Suppressor macrophage treated with lipopolysaccharide for 4 hours (primary cell): ENCODE measurements at places on chromosomes 5 and 9.

GRCh38 chr9:19511694-19512093, 102.9 kb downstream of the ACER2 start:
- DNase-seq, result no peak

- no peak for DNase-seq
These were observed 237.8 kb upstream of the NMUR2 start for GRCh38 chr5:152642880-152643279.

DNA sequence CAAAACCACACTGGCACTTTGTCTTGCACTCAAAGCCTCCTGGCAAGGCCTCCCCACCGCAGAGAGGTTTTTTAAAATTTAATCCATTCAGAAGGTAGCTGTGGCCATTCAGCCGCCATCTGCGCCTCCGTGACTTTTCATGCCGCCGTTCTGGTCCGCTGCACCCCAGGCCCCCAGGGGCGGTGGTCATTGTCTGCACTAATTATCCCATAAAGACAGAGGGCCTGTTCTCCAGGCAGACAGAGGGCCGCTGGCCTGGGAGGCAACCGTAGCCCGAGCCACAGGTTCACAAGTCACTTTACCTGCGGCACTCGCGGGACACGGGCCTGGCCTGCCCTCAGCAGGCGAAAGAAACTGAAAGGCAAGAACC, 49.4 kb downstream of the EXD3 start:
- DNase-seq, result no peak

DNA sequence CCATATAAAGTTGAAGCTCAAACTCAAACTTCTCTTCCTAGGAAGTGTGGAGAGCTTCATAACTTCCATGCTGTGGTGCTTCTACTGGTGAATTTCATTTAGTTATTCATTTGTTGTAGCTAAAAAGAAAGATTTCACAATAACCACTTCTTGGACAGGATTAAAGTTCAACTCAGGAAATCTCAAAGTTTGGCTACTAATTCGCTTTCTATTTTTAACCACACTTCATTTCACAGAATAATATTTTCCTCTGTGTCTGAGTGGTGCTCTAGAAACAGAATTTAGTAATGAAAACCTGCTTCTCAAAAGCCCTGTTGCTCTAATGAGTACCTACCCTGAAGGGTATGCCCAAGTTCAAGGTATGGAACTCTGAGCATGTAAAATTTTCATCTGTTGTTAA, 73.9 kb downstream of the ACTBL2 start:
- no peak for DNase-seq

GRCh38 chr5:150583541-150584225, 56.8 kb upstream of the SYNPO start:
- no peak for DNase-seq

- no peak for DNase-seq
These were observed 203.5 kb upstream of the HAPLN1 start for GRCh38 chr5:83924171-83924570.

- no peak for DNase-seq
These were observed 209.8 kb downstream of the ADAMTS6 start for GRCh38 chr5:65271906-65272305.

GRCh38 chr5:90144625-90145327, 264.8 kb downstream of the CETN3 start:
- DNase-seq, result no peak

- DNase-seq, result no peak
These were observed 1231.1 kb upstream of the ACO1 start for GRCh38 chr9:31153250-31153840.

DNA sequence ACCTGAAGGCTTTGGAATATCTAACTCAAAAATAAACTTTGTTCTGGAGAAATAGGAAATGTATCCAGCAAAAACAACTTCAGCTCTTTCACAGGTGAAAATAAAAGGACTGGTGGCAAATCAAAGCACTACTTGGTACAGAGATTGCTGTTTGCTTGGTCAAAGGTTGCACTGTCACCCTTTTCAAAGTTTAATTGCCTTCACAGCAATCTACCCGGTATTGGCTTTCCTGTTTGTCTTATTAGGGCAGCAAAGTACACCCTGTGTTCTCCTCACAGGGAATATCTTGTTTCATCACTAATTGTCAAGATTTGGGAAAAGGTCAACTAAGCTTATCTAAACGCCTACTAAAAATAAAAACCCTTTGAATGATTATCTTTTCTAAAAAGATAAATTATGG, 214.1 kb upstream of the ADCY2 start:
- DNase-seq, result no peak

- no peak for DNase-seq
These were observed 270.5 kb upstream of the CTNND2 start for GRCh38 chr5:12174734-12175133.

DNA sequence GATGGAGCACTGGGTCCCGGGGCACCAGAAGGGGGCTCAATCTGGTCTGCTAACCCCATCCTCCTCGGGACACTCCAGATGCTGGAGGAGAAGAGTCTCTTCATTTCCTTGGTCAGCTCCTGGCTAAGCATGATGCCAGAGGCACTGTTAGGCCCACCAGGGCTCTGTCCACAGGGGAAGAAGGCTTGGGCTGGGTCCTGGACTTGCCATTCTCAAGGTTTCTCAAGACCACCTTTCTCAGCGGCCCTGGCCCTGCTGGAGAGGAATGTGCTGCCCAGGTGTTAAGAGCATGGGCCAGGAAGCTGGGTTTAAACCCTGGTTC, 7.9 kb downstream of the SH2D3C start:
- no peak for DNase-seq

GRCh38 chr9:85079349-85079748, 409.8 kb downstream of the NTRK2 start:
- DNase-seq, result no peak

GRCh38 chr5:51388488-51389287, 5.4 kb downstream of the ISL1 start:
- DNase-seq, result no peak

GRCh38 chr9:105667867-105668266, 5.6 kb downstream of the TAL2 start:
- DNase-seq, result no peak

DNA sequence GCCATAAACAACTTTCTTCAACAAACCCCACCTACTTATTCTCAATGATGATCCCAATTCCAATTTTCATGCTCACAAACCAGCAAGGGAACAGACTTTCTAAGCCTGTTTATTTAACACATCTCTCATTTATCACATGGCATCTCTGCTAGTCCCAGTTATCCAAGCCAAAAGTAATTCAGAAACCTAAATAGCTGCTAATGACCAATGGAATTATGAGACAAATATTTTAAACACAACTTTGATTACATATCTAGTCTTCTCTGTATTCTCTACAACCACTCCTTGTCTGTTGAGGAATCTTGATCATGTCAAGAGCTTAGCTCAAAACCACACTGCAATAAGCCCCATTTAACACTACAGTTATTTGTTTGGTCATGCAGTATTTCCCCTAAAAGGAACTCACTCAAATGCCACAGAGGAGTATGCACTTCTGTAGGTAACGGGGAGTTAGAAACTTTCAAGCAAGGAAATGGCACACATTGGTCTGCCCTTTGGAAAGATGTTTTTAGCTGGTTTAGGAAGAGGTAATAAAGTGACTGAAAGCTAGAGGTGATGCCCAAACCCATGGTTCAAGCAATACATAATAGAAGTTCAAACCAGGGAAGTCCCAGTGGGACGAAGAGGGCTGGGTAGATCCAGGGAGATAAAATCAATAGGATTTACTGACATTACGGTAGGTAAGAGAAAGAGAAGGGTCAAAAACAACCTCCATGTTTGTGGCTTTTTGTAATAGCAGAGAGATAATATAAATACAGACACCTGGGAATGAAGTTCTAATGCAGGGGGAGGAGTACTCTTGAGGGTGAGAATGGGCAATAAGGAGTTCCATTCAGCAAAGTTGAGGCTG, 42.1 kb upstream of the HTR4 start:
- no peak for DNase-seq

- no peak for DNase-seq
These were observed 212.2 kb downstream of the MTRR start for GRCh38 chr5:8081179-8081578.

- no peak for DNase-seq
These were observed 5.3 kb downstream of the NSA2 start for GRCh38 chr5:74772359-74772758.

DNA sequence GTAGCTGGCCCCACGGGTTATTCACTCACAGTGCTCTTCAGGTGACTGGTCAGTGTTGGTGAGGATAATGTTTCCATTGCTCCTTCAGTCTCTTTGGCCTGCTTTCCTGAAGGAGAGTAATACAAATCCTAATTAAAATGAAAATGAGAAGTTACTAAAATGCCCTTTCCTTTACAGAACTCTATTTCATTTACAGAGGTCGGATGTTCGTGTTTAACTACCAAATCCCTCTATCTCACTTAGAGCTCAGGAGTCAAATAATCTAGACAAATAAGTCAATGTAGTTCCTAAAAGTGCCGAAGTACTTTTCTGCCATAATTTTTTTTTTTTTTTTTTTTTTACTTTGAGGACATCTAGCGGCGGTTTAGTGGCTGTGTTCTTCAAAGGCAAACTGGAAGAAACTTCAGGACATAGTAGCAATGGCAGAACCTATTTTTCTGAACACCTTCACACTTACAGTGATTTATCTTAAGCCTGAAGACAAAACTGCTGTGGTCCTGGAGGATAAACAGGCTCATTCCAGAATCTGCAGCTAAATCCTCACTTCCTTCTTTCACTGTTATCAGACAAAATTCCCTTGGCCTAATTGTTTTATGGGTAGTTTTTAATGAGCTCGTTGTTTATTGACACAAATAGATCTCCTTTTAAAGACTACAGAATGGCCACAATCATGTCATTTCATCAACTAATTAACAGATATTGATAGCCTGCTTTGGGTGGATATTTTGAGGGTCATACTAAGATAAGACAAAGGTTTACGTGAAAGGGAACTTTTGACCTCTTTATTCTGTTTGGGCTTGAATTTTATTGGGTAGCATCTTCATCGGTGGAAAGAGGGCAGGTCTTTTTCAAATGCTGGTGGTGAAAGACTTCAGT, 207.6 kb upstream of the DMRTA1 start:
- DNase-seq, result peak; percentile 48

GRCh38 chr5:130479045-130479804, 575.0 kb downstream of the CHSY3 start:
- DNase-seq, result no peak

DNA sequence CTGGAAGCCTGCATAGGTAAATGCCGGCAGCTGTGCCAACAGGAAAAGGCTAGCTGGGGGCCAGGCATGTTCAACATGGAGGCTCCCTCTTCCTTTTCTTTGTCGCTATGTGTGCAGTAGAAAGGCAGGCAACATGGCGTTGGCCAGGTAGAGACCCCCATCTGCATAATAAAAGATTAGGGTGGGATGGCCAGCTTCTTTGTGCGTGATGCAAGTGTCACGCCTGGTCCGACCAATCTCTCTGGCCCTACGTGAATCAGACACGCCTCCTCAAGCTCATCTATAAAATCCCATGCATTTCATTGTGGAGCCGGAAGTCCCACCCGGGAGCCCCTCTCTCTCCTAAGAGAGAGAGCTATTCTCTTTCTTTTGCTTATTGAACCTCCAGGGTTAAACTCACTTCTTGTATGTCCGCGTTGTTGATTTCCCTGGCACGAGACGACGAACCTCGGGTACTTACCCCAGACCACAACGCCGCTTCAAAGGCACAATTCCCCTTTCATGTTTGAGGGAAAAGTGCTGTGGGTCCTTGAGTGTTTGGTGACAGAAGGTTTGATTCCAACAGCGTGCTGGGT, 25.0 kb upstream of the C5orf47 start:
- DNase-seq, result no peak

DNA sequence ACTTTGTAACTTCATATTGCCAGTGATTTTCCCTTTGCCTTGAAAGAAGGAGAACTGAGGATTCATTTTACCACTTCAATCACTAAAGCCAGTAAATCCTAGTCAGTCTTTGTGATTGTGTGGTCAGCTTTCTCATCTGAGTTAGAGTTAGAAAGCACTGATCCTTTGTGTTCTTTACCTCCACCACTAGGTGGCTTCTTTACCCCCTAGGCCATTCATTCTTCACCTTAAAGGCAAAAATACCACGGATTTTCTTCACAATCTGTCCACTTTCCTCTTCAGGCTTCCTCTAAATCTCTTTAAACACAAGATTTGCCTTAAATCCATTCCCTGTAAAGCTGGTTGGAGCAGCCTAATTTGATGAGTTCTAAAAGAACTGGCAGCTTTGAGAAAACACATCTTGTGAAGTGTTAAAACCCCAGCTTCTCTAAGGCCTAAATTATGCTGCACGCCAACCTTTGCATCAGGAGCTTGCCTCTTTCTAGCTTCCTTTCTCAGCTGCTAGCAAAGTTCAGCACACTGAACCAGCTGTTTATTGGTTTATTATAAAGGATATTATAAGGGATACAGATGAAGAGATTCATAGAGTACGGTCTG, 20.4 kb downstream of the BDP1 start:
- DNase-seq, result peak; percentile 12

- DNase-seq, result no peak
These were observed 7.1 kb downstream of the KDM3B start for GRCh38 chr5:138359621-138360020.

GRCh38 chr5:131163276-131164119, 1.6 kb downstream of the HINT1 start:
- peak; percentile 60 for DNase-seq

DNA sequence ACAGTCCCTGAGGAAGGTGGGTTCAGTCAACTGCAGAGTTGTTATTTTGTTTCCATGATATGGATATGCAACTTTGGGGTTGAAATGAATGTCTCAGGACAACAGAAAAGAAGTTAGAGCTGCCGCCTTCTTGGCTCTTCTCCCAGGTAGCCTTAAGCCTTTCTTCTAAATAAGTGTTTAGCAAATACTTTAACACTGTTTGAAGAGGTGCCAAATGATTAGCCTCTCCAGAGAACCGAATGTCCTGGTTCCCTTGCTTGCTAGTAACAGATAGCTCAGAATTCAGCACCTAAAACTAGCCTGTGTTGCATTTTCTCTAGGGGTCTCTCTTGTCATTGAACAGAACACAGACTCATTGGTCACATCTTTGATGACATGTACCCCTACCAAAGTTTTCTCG, 127.7 kb upstream of the PIK3R1 start:
- DNase-seq, result no peak

DNA sequence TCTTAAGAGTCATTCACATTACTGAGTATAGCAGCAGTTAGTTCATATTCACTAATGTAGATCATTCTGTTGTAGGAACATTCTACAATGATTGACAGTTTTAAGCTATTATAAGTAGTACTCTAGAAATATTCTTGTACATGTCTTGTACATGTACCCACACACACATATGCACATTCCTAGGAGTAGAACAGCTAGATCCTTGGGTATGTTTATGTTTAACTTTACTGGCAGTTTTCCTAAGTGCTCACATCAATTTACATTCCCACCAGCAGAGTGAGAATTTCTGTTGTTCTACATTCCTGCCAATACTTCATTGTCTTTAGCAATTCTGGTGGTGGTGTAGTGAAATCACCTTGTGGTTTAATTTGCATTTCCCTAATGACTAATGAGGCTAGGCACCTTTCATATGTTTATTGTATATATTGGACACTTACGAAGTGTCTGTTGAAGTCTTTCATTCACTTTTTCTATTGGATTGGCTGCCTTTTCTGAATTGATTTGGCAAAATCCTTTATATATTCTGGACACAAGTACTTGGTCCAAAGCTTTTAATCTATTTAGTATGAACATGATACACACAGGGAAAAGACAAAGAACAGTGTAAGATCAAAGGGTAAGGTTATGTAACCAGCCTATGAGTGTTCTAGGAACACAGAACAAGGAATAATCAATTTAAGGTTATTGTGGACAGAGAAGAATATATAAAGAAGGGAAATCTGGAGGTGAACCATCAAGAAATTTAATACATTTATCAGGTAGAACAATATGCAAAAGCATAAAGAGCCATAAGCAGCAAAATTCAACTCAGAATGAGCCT, 95.6 kb downstream of the MLLT3 start:
- no peak for DNase-seq

GRCh38 chr5:112579599-112580170, 158.0 kb upstream of the APC start:
- no peak for DNase-seq

GRCh38 chr5:67273689-67274356, 77.2 kb upstream of the CD180 start:
- no peak for DNase-seq
